ENCODE measurements at places on chromosomes 4 and X.

- DNase-seq = no peak
Measured at GRCh38 chrX:47480576-47480975, 2.4 kb downstream of the ZNF41 start.

DNA sequence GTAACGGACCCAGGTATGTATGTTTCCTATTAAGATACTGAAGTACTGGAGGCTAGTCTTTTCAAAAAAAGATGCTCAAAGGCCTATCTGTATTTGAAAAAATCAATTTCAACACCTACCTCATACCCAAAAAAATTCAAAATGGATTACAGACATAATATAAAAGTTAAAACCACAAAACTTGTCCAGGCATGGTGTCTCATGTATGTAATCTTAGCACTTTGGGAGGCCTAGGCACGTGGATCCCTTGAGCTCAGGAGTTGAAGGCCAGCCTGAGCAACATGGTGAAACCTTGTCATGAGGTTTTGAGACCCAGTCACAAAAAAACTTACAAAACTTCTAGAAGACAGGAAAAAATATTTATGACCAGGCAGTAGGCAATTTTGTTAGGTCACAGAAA is 16.7 kb downstream of the RBMX start:
- no peak for DNase-seq

DNA sequence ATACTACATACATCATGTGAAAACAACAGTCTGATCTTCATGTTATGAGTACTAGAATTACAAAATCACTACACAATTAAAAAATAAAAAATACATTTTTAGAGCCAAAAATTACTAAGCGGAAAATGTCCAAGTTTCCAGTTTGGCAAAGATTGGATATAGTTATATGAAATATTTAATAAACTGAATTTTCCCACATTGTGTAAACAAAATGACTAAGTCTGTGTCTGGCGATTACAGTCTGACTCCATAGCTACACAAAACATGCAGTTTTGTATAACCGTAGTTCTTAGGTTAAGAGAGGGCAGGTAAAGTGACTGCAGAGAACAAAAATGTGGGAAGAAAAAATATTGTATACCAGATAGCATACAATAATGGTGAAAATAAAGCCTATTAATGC is 59.2 kb upstream of the TMEM47 start:
- DNase-seq = no peak

- DNase-seq = no peak
Measured at GRCh38 chrX:40721489-40722106, 13.7 kb downstream of the MED14 start.

GRCh38 chrX:148942754-148943153 is 442.3 kb downstream of the AFF2 start:
- no peak for DNase-seq

GRCh38 chr4:77465271-77465670 is 140.3 kb upstream of the CXCL13 start:
- peak; percentile 24 for DNase-seq

DNA sequence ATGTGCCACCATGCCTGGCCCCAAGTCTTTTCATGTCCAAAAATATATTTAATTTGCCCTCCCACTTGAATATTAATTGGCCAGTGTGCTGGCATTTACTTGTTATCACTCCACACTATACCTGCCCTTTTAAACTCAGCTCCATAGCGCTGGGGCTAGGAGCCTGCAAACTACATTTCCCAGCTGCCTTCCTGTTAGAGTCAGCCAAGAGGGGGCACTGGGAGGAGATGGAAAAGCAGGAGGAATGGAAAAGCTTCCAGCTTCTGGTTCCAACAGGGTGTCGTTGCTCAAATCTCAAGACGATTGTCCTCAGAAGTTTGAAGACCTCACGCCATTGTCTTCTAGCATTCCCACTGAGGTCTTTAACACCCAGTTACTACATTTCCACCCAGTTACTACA is 315.5 kb downstream of the BCOR start:
- no peak for DNase-seq

DNA sequence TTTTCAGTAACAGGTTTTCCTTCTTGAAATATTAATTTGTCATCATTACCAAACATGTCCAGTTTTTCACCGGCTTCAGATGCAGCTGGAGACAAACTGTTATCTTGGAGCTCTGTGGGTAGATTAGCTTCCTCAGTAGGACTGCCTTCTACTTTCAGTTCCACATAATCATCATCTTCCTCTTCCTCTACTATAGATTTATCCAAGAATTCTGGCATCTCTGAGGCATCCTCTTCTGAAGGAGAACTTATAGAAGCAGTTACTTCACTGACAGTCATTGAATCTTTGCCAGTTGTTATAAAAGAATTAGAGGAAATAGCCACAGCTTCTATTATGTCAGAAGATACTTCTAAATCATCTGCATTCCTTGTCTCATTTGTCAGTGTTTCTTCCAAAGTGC is 162.9 kb downstream of the LRBA start:
- no peak for DNase-seq

DNA sequence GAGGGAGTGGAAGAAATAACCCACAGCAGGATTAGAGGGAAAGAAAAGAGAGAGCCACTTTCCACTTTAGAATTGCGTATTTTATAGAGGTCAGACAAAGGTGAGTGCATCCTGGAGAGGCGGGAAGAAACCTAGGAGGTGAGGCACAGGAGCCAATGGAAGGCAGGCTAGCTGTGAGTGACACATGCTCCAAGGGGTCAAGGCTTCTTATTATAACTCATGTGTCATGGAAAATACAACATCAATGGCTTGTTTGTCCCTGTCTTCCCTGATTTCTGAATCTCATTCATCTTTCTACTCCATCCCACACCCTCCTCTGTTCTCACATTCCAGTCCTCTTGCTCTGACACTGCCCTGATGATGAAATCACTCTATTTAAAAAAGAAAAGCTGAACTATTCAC is 14.4 kb downstream of the ANXA3 start:
- DNase-seq = no peak

- DNase-seq = no peak
Measured at GRCh38 chr4:1216869-1217294, 32.0 kb downstream of the CTBP1 start.

- no peak for DNase-seq
Measured at GRCh38 chrX:19810802-19811201, 76.6 kb downstream of the SH3KBP1 start.

- DNase-seq = no peak
Measured at GRCh38 chr4:172680691-172681090, 487.9 kb upstream of the GALNT7 start.

DNA sequence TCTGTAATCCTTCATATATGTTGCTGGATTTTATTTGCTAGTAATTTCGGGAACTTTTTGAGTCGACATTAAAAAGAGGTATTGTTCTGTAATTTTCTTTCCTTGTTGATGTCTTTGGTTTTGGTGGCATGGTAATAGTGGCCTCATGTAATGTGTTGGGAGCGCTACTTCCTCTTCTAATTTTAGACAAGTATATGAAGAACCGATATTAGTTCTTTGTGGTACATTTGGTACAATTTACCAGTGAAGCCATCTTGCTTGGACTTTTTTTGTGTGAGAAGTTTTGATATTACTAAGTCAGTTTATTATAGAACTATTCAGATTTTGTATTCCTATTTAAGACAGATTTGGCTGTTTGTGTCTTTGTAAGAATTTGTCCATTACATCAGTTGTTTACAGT is 669.2 kb upstream of the AADAT start:
- DNase-seq = no peak

DNA sequence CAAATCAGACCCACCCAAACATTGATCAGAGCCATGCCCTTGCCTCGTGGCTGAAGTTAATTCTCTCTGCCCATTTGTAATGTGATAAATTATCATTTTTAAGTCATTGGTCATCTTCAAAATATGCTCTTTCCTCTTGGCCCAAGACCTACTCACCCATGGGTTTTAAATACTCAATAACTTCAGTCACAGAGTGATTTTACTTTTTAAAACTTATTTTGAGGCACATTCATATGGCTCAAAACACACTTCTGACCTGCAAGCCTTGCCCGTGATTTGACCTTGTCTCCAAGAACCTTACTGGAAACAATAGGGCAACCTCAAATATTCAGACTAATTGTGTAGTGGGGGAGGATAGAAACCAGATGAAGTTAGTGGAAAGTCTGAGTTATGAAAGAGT is 176.2 kb upstream of the LNX1 start:
- DNase-seq = no peak

GRCh38 chr4:74297539-74297938 is 10.7 kb upstream of the EPGN start:
- no peak for DNase-seq

- DNase-seq = no peak
Measured at GRCh38 chr4:17068392-17068791, 169.9 kb upstream of the LDB2 start.

DNA sequence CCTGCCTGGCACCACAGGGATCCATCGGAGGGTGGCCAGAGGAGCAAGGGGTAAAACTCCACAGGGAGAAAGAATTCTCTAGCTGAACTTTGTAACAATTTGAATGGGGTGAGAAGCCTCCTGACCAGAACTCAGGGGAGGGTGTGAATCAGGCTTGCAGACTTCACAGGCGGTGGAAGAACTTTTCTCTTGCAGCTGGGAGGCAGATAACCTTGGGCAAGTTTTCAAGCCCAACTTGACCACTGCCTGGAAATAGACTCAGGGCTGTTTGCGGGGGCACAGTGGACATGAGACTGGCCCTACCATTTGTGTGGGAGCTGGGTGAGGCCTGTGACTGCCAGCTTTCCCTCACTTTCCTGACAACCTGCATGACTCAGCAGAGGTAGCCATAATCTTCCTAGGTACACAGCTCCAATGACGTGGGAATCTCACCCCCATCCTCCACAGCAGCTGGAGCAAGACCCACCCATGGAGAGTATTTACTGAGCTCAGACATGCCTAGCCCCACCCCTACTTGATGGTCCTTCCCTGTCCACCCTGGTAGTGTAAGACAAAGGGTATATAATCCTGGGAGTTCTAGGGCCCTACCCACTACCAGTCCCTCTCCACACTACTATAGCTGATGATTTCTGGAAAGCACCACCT is 210.0 kb upstream of the AGTR2 start:
- DNase-seq = no peak

DNA sequence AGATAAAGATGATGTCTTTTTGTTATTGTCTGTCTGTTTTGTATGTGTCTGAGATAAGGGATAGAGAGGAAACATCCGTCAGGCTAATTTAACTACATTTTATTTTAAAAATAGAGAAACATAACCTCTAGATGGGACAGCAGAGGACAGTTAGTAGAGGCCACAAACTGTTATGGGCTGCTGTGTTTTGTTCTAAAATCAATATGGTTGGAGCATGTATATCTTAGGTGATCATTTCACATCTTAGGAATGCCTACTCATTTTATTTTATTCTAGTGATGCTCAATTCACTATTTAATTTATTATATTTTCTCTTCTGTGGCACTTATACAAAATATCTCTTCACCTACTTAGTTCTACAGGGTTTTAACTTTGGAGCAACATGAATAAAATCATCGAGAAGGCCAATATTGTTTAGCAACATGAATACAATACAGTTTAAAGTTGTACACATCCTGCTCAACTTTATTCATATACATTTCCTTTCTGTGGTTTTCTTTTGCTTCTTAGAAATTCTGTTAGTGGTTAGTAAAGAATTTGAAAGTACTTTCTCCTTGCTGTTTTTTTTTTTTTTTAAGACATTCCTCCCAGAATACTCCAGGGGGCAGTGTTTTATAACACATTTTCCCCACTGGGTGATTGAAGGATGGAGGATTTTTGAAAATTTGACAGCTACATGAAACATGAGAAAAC is 392.9 kb downstream of the UNC5C start:
- DNase-seq = no peak

- DNase-seq = no peak
Measured at GRCh38 chr4:89653012-89653411, 183.9 kb downstream of the SNCA start.

DNA sequence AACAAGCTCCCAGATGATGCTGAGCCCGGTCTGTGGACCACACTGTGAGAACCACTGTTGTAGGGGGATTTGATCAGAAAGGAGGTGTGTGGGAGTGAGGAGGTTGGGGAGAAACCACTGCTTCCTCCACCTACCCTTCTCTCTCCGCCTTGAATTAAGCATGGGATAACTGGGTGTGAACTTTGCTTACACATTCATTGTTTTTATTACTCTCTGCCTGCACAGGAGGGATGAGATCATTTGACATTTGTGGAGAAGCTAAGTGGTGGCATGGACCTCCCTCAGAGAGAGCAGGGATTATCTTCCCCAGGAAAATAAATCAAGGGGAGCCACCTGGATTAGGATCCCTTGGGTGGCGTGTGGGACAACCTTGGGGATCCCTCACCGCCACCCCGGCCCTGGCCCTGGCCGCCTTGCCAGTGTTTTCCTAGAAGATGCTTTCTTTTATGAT is 212.1 kb upstream of the ATP6AP2 start:
- DNase-seq = no peak

- no peak for DNase-seq
Measured at GRCh38 chr4:5796976-5797375, 86.0 kb downstream of the EVC start.

DNA sequence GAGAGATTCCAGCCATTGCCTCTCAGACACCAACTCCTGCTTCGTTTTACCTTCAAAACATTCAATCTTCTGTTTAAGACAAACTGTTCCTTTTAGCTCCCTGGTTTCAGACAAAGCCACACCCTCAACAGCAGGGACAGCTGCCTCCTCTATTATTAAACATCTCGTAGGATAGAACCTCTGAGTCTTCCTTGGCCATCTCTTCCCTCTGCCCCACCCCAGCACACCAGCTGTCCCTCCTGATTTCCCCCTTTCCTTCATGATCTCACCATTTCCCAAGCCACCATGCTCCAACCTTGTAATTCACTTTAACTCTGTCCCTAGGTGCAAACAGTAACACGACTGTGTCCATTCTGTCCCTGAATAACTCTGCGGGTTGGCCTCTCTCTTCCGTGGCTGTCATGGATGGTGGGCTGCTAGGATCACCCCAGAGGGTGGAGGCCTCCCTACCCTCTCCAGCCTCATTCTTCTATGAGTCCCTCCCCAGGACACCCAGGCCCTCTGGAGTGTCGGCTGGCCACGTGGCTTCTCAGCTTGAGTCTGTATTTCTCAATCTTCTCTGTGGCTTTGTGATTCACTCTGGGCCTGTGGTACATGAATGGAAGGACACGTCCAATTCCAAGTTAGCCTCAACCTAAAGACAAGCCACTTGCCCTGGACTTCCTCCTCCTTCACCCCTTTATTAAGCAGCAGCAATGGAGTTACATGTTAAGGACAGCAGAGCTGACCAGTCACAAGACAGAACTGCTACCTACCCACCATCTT is 349.9 kb downstream of the FBXW7 start:
- no peak for DNase-seq

DNA sequence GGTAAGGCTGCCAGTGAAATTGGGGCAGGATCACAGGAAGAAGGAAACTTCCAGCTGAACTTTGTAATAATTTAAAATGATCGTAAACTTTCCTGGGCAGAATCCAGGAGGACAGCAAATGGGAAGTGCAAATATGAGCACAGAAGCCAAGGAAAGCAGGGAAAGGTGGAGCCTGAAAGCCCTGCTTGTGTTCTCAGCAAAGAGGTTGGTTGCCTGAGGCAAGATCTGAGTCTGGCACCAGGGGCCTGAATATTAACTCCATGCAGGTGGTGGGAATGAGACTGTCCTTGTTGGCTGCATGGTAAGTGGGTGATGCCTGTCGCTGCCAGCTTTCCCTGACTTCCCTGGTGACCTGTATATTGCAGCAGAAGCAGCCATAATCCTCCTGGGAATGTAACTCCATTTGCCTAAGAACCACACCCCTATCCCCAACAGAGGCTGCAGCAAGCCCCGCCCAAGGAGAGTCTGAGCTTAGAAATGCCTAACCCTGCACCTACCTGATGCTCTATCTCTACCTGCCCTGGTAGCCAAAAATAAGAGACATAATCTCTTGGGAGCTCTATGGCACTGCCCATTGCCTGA is 132.0 kb upstream of the HDX start:
- DNase-seq = no peak

- DNase-seq = no peak
Measured at GRCh38 chr4:160880180-160880579, 1283.6 kb downstream of the FSTL5 start.

GRCh38 chr4:17324386-17324830 is 187.5 kb downstream of the QDPR start:
- DNase-seq = peak; percentile 5
